Fibroblast of villous mesenchyme (primary cell): ENCODE measurements at places on chromosomes 11 and 22.

DNA sequence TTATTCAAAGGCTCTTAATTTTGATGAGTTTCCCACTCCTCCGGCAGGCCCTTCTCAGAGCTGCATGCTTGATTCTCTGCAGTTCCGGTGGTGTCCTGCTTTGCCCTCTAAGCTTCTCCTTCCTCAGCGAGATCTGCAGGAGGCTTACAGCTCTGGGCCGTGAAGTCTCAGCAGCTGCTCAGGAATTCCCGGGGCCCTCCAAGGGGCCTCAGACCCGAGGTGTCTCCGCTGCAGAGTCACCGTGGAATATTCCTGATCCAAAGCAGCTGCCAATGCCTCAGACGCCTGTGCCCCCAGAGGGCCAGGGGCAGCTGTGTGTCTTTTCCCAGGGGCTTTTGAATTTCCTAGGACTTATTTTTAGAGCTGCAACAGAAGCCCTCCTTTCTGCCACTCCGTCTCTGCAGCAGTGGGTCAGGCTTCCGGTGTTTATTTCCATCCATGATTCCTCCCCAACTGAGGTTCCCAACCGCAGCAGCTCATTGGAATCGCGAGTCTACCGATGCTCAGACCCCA lies 37.2 kb downstream of the RPS6KA4 start:
- DNase-seq = peak; percentile 54

DNA sequence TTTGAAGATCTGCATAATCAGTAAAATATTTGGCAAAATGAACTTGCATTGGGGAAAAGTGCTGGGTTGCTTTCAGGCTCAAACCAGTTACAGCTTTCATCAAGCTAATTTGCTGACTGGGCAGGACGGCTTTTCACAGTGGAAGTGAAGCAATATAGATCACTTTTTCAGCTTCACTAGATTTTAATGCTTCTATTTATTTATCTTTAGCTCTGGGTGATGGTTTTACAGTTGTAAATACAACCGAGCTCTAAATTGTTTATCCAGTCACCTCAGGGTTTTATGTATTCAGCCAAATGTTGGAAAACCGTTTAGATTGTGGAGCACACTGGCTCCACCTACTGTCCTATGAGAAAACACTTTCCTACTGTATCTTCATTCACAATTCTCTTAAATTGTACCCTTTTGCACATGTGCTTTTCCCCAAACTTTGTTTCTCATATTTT lies 58.2 kb downstream of the ACER3 start:
- DNase-seq = peak; percentile 92

DNA sequence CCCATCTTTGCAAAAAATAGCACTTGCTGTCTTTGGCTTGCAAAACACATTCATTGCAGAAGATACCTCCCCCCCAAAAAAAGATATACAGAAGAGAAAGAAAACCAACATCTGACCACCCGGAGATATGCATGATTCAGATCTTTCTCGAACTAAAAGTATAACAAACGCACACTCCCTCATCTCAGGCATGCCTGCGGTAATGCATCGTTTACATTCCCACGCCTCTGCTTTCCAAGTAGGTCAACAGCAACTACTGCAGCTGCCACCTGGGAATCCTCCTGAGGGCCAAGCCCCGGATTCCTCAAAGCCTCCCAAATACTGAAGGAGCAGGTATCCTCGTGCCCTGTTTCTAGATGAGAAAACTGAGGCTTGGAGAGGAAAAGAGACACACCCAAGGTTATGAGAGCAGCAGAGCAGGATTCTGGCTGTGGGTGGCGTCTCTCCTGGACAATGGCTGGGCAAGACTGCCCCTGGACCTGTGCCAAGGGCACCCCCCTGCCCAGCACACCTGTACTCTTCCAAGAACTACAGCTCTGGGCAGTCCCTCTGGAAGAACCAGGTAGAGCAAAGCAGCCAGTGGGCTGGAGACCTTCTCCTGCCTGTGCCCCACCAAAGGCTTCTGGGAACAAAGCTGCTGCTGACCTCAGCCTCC lies 38.1 kb downstream of the NUP50 start:
- peak; percentile 99 for DNase-seq

- no peak for DNase-seq
These were observed 22.6 kb upstream of the NCR3LG1 start for GRCh38 chr11:17328871-17329494.

DNA sequence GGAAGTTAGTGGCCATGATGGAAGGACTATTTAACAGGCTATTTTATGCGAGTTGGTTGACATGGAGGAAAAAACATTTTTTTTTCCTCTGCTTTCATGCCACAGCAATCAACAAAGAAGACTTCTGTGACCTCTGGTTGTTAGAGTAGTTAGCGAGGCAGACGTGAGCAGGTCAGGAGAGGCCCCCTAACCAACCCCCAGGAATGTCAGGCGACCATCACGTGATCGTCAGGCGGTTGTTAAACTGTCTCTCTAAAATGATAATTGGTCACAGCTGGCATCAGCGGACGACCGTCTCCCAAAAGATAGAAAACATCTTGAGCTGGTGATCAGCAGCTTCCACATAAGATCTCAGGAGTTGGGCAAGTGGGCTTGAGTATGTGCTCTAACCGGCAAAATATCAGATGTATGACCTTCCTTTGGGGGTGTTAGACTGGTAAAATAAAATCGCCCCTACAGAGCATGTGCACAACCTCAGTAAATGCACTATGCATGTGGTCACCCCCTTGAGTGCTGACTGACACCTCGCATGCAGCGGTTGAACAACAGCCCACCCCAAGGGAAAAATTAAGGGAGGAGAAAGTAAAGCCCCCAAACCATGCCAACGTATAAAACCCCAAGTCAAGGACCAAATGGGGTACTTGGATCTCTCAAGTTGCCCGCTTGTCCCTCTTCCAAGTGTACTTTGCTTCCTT lies 20.9 kb upstream of the NARS2 start:
- DNase-seq = peak; percentile 95

GRCh38 chr11:32758291-32758690 lies 36.2 kb downstream of the CCDC73 start:
- no peak for DNase-seq

- no peak for DNase-seq
These were observed 12.7 kb downstream of the TMEM41B start for GRCh38 chr11:9301720-9302119.

GRCh38 chr11:117345039-117345438 lies 17.4 kb downstream of the CEP164 start:
- no peak for DNase-seq
